ENCODE measurements at places on chromosomes 6 and 20.
A peak's percentile ranks its signal among the peaks of the same experiment; 100 is the strongest.

DNA sequence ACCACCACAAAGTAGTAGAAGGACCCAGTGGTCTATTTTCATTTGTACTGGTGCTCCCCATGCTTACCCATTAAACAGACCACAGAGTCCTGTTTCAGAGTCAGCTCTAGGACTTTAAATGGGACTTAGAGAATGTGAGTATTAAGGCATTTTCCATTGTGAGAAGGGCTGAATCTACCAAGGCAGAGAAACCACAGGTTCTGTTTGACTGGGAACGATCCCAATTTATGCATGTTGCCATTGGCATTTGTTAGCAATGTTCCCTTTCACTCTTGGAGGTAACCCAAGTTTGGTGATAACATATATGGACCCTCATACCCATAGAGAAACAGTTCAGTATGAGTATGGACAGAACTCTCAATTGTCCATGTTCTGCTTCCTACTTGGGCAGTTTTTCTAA is 672.8 kb downstream of the KIF16B start:
- no peak for DNase-seq

GRCh38 chr20:5674176-5674660 is 76.0 kb upstream of the SHLD1 start:
- DNase-seq = no peak

GRCh38 chr20:6622041-6622440 is 145.4 kb upstream of the BMP2 start:
- no peak for DNase-seq

DNA sequence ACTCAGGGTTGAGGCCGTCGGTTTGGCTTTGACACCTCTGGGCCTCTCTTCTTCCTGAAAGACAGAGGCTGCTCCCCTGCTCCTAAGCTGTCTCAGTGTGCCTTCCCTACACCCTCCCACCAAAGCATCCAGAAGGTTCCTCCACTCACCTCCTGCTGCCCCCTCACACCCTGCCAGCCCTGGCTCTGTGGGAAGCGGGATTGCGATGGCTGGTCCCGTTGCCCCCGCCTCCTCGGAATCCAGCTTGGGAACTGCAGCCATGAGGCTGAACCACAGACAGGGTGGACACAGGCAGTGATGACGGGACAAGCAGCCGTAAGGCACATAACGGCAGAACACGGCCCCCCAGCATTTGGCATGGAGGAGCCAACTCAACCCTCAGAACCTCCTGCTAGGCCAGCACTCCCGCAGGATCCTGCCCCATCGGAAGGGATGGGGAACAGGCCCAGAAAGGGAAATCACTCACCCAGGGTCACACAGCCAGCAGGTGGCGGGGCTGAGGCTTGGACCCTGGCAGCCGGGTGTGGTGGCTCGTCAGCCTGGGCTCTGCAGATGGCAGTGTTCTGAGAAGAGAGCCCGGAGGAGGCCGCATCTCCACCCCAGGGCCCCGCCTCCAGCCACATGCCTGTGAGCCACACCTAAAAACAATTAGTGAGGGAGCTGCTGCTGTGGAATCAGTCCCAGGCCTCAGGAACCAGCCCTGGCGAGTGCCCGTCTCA is 139.6 kb downstream of the PHACTR3 start:
- no peak for DNase-seq

GRCh38 chr20:60935971-60936370 is 316.1 kb upstream of the CDH4 start:
- no peak for DNase-seq

DNA sequence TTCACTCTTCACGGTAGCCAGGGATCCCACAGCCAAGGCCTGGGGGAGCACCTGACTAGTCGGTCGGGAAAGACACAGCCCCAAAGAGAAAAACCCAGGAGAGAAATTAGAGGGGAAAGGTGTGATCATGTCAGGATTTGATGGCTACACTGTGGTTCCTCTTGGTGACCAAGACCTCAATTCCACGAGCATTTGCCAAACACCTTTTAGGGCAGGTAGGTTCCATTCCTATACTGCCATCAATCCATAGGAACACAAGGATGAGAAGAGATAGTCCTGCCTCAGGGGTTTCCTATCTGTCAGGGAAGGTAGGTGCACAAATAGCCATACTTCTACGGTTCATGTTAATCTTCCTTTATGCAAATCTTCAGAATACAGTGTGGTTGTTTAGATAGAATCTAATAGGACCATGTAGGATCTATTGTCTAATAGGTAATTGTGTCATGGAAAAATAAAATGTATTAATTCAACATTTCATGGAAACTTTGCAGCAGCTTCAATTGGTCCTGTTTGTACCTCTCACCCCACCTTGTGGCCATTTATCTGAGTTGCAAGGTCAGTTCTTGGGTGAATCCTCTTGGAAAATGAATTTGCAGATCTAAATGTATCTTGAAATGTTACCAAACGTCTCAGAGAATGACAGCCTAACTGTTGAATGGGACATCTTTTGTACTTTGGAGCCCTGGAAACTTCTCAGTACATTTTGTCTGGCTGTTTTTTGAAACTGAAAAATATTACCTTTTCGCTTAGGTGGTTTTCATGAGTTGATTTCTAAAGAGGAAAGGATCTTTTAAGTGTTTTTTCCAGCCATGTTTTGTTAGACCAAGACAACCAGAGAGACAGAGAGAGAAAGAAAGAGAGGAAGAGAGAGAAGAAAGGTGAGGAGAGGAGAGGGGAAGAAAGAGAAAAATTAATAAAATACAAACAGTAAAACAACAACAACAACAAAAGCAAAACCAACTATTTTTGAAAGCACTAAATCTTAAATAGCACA is 33.7 kb upstream of the IYD start:
- no peak for DNase-seq

- DNase-seq = no peak
Measured at GRCh38 chr6:118985123-118985830, 50.3 kb upstream of the MCM9 start.

GRCh38 chr6:71171497-71172070 is 117.0 kb upstream of the OGFRL1 start:
- DNase-seq = no peak

GRCh38 chr20:59864726-59865125 is 68.7 kb downstream of the SYCP2 start:
- DNase-seq = no peak

DNA sequence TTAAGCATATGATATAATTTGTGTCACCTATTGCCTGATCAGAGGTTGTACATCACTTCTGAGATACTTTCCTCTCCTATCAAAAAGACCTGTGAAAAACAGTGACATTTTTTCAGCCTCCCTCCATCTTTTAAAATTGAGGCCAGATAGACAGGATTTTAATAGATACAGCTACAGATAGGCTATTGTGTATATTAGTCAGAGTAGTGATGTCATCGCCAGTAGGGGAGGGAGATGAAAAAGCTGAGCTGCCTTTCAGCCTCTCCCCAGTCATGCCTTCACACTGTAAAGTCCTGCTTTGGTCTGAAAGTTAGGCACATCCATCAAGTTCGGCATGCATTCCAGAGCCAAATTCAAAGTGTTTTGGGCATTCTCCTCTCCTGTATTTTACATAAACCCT is 7.9 kb upstream of the PABPC1L start:
- peak; percentile 65 for DNase-seq

DNA sequence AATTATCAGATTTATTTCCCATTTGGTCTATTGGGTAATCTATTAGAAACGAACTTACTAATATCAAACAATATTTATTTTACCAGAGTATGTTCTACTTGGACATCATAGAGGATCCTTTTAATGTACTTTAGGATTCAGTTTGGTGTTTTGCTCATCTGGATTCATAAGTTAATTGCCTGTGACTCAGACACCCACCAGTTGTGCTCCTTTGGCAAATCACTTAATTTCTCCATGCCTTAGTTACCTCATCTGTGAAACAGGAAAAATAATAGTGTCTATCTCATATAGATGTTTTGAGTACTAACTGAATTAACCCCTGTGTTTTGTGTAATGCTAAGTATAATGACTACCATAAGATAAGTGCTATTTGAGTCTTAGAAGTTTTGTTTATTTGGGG is 292.1 kb downstream of the LAMA2 start:
- no peak for DNase-seq

GRCh38 chr20:47412083-47412482 is 55.6 kb upstream of the ZMYND8 start:
- no peak for DNase-seq

DNA sequence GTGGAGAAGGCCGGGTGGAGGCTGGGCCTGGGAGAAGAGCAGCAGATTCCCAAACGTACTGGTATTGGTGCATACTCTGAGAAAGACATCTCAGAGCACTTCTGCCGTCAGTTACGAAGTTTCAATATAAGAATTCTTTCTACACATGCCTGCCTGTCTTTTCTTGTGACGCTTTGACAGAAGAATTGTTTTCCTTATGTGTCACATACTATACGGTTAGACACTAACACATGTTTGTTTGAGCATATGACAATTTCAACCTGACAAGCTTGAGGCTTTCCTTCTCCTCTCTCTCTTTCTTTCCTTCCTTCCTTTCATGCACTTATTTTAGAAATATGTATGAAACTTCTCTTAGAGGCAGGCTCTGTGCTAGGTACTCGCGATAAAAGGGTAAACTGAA is 360.0 kb downstream of the QKI start:
- no peak for DNase-seq
